ENCODE measurements at places on chromosomes 12 and 14.

- DNase-seq: no peak
Observed at GRCh38 chr14:96235426-96235825, 20.6 kb upstream of the BDKRB1 start.

DNA sequence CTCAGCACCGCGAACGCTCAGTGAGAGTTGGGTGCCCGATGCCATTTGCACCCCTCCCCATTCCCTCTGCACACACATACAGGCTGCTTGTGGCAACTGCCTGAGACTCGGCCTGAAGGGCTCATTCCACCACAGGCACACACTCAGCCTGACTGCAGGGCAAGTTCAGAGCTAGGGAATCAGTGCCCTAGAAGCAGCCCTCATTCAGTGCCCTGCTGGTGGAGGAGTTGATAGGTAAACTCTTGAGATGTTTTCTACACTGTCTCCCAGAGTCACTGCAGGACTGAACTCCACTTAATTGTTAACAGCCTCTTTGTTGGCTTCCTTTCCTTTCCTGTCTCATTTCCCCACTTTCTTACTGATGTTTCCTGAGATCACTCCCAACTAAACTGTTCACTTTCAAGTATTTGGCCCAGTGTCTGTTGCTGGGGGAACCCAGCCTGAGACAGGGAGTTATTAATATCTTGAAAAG, 16.9 kb downstream of the PPP1R36 start:
- DNase-seq: no peak

- no peak for DNase-seq
Observed at GRCh38 chr12:1080520-1081223, 89.6 kb downstream of the ERC1 start.

DNA sequence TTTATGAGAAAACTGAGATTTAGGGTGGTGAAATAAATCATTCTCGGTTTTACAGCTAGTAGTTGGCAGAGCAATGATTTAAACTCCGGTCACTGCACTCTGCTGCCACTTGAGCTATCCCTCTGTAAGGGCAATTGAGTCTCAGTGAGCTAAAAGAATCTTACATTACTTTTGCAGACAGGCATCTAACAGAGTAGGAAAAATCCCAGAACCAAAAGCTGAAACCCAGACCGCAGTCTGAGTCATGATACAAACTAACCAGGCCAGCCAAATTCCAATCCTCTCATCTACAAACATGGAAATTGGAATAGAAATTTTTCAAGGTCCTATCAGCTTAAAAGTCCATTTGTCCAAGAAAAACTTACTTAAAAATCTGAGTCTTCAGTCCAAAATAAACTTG, 73.7 kb downstream of the ANKS1B start:
- no peak for DNase-seq

DNA sequence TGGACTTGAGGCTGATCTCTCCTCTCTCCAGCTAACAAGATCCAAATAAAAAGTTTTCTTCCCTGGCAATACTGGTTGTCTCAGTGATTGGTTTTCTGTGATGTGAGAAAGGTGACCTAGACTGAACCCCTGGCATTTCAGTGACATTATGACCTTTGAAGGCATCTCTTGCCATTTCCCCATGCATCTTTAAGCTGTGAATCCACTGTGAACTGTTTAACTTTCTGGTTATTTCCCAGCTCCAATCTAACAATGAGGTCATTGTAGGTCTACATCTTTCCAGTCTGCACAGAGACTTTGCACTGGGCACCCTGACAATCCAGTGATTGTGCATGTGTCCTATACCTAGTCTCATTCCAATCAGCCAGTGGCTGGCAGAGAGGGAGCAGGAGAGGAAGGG, 155.9 kb upstream of the NUDT4 start:
- DNase-seq: no peak

GRCh38 chr14:96736439-96736838, 60.7 kb upstream of the VRK1 start:
- no peak for DNase-seq

DNA sequence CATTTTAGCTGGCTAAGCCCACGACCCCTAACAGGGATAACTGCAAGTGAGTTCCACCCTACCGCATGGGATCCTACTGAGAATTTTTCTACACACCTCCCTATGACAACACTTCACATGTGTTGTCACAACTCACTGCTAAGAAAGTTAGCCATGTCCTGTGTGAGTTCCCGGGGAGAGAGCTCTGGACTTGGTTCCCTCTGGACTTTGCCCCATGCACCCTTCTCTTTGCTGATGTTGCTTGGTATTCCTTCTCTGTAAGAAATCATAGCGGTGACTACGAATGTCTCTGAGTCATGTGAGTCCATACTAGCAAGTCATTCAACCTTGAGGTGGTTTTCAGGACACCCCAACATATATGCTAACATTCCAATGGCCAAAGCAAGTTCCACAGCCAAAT, 9.5 kb upstream of the CDKN3 start:
- no peak for DNase-seq

- no peak for DNase-seq
Observed at GRCh38 chr12:59007620-59008019, 87.3 kb upstream of the LRIG3 start.

DNA sequence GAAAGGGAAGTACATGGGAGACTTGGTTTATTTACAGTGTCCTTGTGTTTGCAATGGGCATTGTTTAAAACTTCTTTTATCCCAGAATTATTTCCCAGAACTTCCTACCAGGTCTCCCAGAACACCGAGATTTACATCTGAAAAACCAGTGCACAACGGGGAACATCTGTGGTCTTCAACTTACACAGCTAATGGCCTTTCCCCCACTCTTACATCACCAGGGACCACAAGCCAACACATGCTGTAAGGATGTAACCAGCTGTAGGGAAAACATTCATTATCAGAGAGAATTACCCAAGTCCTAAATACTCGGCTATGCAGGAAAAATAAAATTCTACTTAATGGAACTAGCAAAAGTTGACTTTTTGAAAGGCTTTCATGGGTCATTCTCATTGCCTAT, 267.6 kb downstream of the DUSP6 start:
- no peak for DNase-seq

- no peak for DNase-seq
Observed at GRCh38 chr14:42190744-42191143, 584.1 kb downstream of the LRFN5 start.

GRCh38 chr12:113684908-113685782, 213.5 kb upstream of the LHX5 start:
- no peak for DNase-seq

DNA sequence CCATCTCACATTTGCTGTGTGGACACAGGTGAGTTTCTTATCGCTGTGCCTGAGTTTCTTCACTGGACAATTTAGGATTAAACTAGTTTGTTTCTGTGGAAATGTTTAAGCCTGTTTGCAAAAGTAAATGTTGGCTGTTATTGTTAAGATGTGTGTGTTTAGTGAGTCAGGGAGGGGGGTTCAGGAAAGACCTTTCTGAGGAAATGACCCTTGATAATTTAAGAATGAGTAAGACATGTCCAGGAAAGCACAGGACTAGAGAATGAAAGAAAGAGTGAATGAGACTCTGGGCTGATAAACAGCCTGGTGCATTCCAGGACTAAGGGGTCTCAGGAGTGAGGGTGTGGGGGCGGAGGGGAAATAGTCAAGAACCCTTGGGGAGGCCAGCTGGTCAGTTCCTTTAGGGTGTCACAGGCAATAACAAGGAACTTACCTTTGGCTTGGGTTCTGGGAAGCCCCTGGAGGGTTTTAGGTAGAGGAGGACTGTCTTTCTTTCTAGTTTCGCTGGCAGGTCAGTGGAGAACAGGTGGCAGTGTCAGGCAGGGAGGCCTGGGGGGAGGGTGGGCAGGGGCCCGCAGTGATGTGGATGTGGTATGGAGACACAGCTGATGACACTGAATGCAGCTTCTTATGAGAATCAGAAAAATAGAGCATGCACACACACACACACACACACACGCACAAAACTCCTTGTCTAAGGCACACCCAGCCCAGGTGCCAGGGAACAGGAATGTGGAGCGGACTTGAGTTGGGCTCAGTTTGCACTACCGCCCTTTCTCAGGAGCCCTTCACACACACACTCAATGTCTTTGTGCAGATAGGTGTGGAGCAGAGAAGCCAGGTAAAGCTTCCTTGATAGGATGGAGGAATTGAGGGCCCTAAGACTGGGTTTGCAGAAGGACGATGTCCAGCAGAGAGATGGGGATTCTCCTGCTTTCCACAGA, 1005.5 kb downstream of the VRK1 start:
- DNase-seq: no peak

DNA sequence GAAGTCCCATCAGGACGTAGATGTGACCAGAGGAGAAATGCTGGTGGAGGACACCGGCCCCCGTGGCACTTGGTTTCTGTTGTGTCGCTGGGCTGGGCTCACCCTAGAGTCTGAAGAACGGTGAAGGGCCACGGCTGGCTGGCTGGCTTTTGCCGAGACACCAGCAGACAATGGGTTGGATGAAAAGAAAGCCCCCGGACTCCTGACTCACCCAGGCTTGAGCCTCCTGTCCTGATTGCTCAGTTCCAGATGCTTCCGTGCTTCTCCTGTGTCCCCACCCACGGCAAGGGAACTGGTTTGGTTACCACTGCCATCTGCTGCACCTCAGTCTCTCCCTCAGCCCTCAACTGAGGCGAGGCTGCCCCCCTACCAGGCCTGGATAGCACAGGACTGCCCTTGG, 10.4 kb upstream of the ENDOU start:
- no peak for DNase-seq

GRCh38 chr12:68468036-68468435, 135.9 kb upstream of the MDM1 start:
- DNase-seq: no peak

GRCh38 chr12:95259368-95259767, 41.8 kb downstream of the VEZT start:
- DNase-seq: no peak

GRCh38 chr12:86174188-86174587, 82.0 kb downstream of the MGAT4C start:
- DNase-seq: no peak

GRCh38 chr12:118734266-118734665, 247.1 kb upstream of the SRRM4 start:
- no peak for DNase-seq

DNA sequence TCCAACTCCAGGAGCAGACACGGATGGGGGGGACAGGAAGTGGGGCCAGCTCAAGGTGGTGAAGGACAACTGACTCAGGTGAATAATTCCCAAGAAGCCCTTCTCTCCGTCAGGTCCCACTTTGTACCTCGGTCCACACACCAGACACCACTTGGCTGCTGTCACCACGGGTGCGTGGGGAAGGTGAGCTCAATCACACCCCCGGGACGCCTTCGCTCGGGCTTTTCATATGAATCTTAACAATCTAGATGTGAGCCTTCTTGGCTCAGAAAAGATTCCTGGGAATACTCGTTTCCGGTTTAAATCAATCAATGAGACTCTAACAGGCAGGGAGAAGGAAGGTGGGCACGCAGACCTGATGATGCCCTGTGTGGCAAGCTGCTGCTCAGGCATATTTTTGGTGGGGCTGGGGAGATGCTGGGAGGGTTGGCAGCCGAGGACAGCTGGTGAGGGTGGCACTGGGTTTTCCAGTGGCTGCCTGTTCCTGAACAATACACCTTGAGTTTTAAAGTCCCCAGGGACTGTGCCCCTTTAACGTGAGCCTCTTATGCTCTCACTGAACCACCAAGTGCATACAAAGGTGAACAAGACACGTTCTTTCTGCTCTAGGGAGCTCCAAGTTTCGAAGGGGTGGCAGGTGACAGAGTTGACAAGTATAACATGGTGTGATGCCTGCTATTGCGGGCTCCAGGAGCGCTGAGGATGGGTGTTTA, 5.1 kb downstream of the TESC start:
- DNase-seq: no peak

GRCh38 chr14:63624203-63624602, 17.5 kb downstream of the WDR89 start:
- no peak for DNase-seq

DNA sequence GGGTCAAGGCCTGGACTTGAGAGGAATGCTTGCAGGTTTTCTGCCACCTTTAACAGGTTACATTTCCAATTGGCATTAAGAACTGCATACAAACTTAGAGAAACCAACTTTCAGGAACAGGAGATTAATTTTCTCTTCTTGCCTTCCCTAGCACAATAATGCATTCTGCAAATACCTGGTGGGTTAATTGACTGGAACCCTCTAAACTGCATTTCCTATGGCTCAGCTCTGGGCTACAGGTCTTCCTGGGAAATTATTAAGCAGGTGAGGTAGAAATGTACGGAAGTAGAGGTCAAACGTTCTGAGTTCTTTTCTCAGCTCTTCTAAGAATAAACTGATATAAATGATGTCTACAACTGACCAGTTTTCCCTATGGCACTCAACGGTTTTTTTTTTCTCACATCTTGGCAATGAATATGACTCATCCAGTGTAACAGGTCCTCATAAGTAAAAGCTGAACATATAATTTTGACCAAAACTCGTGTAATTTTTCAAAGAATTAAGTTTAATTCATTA, 144.9 kb upstream of the PELI2 start:
- no peak for DNase-seq

Measured in stimulated activated CD8-positive, alpha-beta memory T cell treated with anti-CD3 and anti-CD28 coated beads, Interleukin-7, amount 100 ng/mL, for 4 hours (primary cell).